ENCODE measurements at places on chromosomes 1 and 21.

GRCh38 chr1:235025422-235025984 lies 103.1 kb downstream of the TOMM20 start:
- DNase-seq: no peak

DNA sequence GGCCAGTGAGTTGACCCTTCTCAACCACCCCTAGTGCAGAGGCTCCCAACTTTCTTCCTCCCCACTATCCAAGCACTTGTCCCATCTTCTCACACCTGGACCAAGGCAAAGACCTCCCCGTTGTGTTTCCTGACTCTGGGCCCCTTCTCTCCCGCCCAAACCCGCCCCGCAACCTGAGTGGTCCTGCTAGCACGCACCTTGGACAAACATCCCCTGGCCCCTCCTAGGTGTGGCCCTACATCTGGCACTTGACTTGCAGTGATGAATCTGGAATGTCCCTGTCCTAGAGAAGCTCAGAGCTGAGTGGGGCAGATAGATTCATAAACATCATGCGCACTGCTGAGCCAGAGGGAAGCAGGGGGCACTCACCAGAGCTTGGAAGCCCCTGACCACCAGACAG lies 2.3 kb downstream of the SLC5A9 start:
- no peak for DNase-seq

GRCh38 chr1:62046927-62047326 lies 147.7 kb upstream of the L1TD1 start:
- no peak for DNase-seq

GRCh38 chr21:36627242-36627641 lies 71.7 kb upstream of the SIM2 start:
- no peak for DNase-seq

- no peak for DNase-seq
Observed at GRCh38 chr1:89557956-89558355, 33.3 kb downstream of the LRRC8B start.

DNA sequence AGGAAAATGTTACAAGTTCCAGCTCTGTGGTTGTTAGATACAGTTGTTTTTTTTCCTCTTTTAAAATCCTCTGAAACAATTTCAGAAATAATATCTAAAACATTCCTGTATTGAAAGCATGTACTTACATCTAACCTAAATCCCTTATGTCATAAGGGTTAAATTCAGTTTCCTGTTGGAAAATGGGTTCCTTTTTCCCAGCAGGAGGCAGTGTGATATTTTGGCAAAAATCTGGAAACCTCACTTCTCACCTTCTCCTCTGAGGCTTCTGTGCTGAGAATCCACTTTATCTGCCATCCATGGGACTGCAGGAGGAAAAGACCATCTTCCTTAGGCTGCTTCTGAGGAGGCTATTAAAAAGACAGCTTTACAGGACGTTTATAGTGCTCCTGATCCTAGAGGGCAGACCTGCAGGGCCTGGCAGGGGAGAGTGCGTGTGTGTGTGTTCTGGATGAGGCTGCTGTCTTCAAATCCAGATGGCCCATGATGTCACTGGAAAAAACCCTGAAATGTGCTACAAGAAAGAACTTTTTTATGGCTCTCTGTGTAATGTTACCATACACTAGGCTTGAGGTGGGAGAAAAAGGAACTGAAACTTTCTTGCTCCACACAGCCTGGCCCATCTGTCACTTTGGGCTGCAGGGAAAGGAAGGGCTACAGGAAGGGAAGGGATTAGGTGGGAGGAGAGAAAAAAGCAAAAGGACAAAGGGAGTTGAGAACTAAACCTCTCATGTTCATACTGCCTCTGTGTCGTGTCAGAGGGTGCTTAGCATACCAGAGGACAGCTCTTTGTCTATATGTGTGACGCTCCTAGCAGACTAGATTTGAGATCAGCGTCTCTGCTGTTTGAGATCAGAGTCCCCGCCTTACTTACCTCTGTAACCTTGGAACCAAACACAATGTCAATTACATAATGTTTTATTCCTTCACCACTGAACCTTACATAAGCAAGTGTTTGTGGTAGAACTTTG lies 379.2 kb upstream of the SPAG17 start:
- DNase-seq: peak; percentile 11

DNA sequence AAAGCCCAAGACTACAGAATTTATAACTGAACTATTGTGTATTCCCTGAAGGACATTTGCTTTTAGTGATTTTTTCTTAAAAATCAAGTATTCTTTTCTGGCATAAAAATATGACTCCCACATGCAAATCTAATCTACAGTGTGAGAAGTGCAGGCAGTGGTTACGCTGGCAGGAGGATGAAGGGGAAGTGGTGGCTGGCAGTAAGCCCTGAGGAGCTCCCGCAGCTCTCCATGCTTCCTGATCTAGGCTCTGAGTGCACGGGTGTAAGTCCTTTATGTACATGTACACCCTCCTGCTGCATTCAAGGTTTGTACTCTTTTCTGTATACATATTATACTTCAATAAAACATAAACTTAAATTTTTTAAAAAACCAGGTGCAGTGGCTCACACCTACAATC lies 67.5 kb upstream of the PRDX6 start:
- DNase-seq: no peak

DNA sequence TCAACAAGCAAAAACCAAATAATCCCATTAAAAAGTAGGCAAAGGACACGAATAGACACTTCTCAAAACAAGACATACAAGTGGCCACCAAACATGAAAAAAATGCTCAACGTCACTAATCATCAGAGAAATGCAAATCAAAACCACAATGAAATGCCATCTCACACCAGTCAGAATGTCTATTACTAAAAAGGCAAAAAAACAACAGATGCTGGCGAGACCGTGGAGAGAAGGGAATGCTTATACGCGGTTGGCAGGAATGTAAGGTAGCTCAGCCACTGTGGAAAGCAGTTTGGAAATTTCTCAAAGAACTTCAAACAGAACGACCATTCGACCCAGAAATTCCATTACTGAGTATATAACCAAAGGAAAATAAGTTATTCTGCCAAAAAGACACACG lies 145.1 kb upstream of the EDN2 start:
- no peak for DNase-seq

DNA sequence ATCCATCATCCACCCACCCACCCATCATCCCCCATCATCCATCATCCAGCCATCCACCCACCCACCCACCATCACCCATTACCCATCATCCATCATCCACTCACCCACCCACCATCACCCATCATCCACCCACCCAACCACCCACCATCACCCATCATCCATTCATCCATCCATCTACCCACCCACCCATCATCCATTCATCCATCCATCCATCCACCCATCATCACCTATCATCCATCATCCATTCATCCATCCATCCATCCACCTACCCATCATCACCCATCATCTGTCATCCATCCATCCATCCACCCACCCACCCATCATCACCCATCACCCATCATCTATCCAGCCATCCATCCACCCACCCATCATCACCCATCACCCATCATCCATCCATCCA lies 81.5 kb downstream of the ADARB1 start:
- no peak for DNase-seq

DNA sequence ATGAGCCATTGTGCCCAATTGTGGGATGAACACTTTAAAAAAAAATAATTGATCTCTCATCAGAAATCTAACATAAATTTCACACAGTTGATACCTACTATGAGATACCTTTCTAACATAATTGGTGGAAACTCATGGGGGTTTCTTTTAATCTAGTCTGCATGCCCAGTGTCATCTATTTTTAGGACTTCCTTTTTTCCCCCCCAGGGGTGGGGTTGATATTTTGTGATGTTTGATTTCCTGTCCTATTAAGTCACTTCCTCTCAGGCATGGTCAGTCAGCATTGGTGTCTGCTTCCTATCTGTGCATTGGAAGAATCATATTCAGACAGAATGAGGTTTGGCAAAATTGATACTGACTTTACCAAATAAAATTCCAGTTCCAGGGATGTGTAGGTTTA lies 21.5 kb downstream of the NFYC start:
- no peak for DNase-seq

- peak; percentile 82 for DNase-seq
Observed at GRCh38 chr1:6634371-6635052, 9.8 kb downstream of the THAP3 start.

DNA sequence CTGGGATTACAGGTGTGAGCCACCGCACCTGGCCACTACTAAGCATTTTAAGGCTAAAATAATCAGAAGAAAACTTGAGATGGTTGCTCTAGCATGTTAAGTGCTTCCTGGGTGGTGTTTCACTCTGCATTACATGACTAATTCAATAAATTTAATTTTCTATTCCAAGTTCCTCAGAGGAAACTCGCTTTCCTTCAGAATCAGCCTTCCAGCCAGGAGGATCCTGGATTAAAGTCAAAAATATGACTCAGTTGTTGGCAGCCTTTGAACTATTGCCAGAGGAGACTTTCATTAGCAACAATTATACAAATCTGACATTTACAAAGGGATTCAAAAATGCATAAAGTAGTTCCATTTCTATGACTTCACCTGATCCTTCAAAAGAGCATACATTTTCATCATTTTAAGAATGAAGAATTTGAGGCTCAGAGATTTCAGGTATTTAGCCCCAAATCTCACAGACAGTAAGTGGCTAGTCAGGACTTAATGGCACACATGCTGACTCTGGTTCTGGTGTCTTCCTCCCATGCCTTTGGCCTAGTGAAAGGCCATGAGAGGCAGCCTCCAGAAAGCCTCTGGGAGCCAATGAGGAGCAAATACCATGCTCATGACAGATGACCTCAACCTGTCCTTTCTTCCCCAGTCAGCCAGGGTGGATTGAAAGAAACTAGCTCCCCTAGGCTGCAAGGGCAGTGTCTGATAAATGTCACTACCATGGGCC lies 115.7 kb downstream of the MAP3K21 start:
- no peak for DNase-seq

GRCh38 chr1:14881775-14882672 lies 271.5 kb upstream of the TMEM51 start:
- DNase-seq: no peak

DNA sequence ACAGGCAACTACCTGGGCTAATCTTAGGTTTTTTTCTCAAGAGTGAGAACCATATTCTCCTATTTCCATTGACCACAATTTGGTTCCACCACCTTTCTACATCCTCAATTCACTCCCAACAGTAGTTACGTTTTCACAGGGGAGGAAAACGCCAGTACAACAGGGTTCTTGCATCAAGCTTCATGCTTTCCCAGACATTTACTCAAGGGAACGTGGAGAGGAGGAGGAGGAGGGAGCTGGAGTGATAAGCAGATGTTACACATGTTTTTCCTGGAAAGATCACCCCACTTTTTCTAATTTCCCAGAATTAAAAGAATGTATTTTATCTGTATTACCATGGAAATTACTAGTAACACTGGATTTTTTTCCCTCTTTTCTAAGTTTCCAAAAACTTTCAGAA lies 58.3 kb downstream of the RGS5 start:
- no peak for DNase-seq

DNA sequence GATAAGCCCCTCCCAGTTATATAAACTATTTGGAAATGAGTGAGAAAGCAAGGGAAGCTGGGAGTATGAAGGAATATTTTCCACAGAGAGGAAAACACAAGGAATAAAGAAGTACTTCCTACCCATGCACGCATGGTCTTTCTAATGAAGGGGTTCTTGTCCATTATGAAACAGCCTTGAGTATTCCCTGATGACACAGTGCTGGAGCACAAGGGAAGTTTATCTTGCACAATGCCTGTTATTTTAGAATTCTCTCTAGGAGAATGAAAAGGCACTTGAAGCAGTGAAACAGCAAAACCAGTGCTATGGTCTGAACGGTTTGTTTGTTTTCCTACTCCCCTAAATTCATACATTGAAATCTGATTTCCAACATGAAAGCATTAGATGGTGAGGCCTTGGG lies 38.6 kb upstream of the ADAMTS1 start:
- DNase-seq: no peak

DNA sequence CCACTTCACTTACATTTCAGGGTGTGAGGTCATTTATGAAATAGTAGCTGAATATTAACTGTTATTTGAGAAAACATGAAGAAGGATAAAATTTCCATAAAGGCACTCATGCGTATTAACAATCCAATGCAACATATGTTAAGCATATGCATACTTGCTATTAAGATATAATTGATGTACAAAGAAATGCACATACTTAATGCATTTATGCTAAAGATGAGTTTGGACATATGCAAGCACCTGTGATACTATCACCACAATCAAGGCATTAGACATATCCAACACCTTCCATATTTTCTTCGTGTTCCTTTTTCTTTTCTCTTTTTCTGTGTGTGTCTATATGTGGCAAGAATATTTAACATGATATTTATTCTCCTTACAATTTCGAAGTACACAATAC lies 464.8 kb upstream of the BRINP3 start:
- DNase-seq: no peak

GRCh38 chr1:30763651-30764248 lies 6.2 kb upstream of the LAPTM5 start:
- DNase-seq: no peak

GRCh38 chr1:154791292-154792166 lies 78.6 kb downstream of the KCNN3 start:
- DNase-seq: no peak

DNA sequence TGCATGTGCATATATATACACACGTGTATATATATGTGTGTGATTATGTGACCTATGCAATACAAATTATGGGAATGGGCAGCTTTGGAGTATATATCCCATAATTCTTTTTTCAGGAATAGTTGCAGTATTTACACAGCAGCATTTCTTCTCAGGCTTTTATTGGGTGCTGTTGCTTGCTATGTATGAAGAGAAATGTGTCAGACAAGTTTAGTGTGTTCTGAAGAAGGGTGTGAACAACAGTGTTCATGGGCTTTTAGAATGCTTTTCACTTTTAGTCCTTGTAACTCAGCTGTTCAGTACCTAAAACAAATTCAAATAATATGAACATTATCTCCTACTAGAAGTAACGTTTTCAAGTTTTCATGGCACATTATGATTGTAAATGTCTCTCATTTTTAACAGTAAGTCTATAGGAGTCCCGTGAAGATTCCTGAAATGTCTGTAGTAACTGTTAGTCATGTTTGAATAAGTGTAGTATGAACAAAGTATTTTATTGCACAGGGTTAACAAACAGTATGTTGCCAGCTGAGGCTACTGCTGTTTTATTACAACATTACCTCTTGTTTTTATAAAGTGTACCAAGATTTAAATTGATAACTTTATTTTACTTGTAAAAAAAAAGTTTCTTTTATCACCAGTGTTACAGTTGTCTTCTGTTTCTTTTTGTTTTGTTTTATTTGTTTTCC lies 42.5 kb downstream of the TMED5 start:
- no peak for DNase-seq

DNA sequence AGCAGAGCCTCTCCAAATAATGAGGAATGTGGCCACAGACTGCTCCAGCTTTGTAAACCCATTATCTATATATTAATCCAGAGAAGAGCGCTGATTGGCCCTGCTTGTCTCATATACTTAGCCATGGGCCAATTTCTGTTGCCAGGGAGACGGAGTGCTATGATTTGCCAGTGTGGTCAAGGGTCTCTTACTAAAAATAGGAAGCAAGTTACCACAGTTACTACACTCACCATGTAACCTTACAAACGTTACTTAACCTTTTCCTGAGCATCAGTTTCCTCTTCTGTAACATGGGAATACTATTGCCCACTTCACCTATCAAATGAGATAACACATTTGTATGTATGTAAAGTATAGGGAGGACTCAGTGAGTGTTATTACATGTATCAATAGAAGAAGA lies 7.7 kb upstream of the S100A2 start:
- no peak for DNase-seq

Data from iPS-NIHi11 (cell line).